Effector memory CD4-positive, alpha-beta T cell (primary cell): ENCODE measurements at places on chromosomes 11 and 22.
A peak's percentile ranks its signal among the peaks of the same experiment; 100 is the strongest.

DNA sequence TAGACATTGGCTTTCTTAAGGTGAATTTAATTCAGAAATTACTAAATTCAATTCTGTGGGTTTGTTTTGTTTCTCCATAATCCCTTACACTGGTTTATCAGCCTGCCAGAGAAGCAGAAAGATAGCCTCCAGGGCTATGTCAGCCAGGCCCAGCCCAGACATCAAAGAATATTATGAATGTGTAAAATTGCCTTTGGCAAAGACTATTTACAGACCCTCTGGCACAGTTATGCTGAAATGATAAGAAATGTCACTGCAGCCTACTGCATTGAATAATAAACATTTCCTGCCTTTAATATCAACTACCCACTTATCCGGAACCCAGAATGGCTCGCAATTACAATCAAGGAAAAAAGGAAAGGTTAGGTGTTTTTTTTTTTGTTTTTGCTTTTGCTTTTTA lies 562.5 kb upstream of the LRRC4C start:
- DNase-seq: no peak

GRCh38 chr11:129973809-129974208 lies 28.8 kb downstream of the PRDM10 start:
- DNase-seq: no peak

GRCh38 chr22:35590634-35591295 lies 26.4 kb downstream of the MB start:
- DNase-seq: no peak

DNA sequence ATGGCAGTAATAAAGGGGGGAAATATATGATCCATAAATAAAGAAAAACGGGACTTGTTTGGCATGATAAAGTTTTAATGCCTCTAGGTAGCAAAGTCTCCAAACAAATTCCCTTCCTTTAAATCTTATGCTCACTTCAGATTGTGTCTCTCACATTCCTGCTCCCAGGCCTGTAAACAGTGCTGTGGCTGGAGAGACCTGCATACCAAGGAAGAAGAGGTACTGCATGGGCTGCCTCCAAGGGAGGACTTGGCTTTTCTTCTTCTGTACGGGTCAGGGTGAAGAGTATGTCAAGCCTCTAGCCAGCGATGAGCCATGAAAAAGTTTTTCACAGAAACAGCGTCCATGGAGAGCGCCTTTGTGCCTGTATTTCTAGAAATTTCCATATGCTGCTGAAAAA lies 161.8 kb downstream of the KIRREL3 start:
- no peak for DNase-seq

DNA sequence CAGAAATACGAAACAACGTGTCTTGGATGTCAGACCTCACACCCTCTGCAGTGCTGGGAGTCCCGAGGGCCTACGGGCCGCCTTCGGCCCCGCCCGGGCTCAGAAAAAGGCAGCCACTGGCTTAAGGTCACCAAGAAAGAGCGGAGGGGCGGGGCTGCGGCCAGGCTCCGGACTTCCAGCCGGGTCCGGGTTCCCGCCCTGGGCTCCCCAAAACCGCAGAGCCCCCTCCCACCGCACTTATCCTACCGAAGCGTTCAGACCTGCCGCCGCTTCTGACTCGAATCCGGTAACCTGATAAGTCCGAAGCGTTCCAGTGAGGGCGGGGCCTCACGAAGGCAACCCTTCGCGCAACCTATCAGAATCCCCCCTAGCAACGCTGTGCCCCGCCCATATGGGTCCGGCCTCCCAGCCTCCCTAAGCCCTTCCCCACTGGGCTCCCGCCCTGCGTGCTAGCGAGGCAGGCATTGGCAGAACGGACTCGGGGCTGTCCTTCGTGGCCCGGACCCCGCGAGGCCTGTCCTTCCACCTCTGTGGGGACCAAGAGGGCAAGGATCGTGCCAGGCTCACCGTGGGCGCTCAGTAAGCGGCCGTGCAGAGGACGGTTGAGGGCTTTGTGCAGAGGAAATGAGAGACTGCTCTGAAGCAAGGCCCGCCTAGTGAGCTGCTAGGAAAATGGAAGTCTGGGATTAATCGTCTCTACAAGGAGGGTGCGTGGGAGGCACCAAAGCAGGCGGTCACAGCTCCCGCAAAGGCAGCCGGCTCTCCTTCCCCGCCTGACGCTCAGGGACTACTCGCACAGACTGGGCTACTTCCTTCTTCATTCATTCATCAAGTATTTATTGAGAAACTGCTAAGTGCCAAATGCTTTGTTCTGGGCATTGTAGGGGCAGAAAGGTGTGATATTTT lies at the start of gene NAGA:
NAGA (minus strand) TSS at position 296 of the 906 bp plus-strand sequence. CDS start 515 bp downstream, outside the sequence.
- peak; percentile 90 for DNase-seq

GRCh38 chr22:50545522-50546325 lies at the start of gene KLHDC7B:
KLHDC7B (plus strand) TSS chr22:50545899; CDS start chr22:50546244, 345 bp downstream.
- no peak for DNase-seq

GRCh38 chr22:26131589-26132154 lies 37.6 kb upstream of the SEZ6L start:
- no peak for DNase-seq
